ENCODE measurements at places on chromosomes 16 and 17. TPM values are rescaled to one million over a fixed set of nuclear protein-coding genes. Genes with fewer than 3 reads are reported as not detected.

PLD6 gene
- 9.3 TPM for total RNA-seq

HS3ST3A1 gene
- 1.8 TPM for total RNA-seq

CEP295NL gene
- total RNA-seq, result not detected

EPX gene
- total RNA-seq, result not detected

ZNF423 gene
- not detected for total RNA-seq

KRT40 gene
- total RNA-seq, result not detected

DNA sequence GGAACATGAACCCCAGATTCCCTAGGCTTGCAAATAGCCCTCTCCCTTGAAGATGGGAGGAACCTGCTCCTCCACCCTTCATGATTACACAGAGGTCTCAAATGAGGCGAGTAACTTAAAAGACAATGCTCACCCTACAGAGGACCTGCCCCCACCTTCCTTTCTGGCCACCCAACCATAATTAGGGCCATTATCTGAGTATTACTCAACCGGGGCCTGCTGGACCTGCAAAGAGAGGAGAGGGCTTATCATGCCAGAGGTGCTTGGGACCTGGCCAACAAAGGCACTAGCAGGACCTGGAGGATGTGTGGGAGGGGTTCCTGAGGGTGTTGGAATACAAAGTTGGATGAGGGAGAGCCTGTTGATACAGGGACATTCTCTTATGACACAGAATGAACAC lies 42.4 kb downstream of the RNF157 start:
- H3K27me3 ChIP-seq, result no peaks in the 10 kb centered on the region
- peaks cover 62% of the 10 kb centered on the region for H3K4me1 ChIP-seq
- H3K4me3 ChIP-seq, result no peak overlapping the region
- peak overlapping the region; percentile 88 for H3K27ac ChIP-seq

- peaks cover 41% of the 10 kb centered on the region for H3K4me1 ChIP-seq
- H3K27me3 ChIP-seq, result peaks cover 52% of the 10 kb centered on the region
- peak overlapping the region; percentile 57 for H3K4me3 ChIP-seq
These were observed 1.2 kb downstream of the TBX2 start for GRCh38 chr17:61400717-61401388.

DNA sequence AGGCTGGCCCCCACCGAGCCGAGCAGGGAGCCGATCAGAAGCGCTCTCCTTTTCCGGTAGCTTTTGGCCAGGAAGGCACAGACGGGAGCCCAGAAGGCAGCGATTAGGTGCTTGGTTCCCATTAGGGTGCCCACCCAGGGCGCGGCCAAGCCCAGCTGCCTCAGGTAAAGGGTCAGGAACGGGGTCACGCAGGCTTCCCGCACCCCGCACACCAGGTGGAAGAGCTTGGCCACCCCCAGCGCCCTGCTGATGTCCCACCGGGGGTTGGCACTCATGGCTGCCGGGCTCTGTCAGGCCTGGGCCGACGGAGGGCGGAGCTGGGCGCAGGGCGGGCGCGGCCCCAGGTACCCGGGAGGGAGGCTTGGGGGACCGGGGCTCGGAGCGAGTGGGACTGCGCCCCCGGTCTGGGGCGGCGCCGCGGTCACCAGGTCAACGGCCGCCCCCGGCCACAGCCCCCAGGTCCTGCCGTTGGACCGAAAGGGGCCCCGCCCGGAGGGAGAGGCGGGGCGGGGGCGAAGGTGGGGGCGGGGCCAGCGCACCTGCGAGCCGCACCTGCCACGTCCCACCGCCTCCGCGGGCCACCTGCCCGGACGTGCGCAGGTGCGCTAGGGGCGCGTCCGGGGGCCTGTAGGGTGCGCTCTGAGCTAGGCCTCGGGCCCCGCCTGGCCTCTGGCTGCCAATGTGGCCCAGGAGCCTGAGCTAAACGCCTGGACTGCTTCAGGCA lies at the start of gene MFSD6L:
TSS of gene MFSD6L (minus strand) at position 520 of the 724 bp plus-strand sequence. CDS start at position 275, 245 bp downstream.
- H3K4me3 ChIP-seq, result no peak within 1 kb of the TSS
- no peaks in the 10 kb centered on the region for H3K36me3 ChIP-seq
- H3K27me3 ChIP-seq, result no peaks in the 10 kb centered on the region
- no peak for DNase-seq
- H3K4me1 ChIP-seq, result no peaks in the 10 kb centered on the region

DNA sequence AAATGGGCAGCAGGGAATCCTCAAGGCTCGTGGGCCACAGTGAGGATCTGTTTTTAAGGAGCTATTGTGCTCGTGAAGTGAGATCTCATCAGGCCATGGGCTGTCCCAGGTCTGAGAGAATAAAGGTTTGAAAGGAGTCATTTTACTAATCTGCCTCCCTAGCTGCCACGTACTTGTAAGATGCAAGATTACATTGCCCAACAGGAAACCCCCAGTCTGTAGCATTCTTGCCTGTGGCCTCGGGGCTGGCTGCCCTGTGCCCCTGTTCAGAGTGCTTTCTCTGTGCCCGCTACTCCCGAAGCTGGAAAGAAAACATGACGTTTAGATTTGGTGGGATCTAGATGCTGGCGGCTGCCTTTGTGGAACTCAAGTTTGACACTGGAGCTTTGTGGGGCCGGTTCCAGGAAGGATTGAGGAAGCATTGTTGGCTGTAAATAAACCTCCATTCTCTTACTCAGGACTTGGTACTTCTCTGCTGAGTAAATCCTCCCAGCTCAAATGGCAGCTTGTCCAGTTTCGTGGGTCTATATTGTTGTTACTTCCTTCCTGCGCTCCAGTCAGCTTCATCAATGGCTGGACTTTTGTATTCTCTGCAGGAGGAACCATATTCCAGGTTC lies 21.2 kb downstream of the SAP30BP start:
- no peaks in the 10 kb centered on the region for H3K27me3 ChIP-seq
- H3K27ac ChIP-seq, result peak overlapping the region; percentile 78
- peak; percentile 27 for DNase-seq
- peaks cover 10% of the 10 kb centered on the region for H3K36me3 ChIP-seq

DNA sequence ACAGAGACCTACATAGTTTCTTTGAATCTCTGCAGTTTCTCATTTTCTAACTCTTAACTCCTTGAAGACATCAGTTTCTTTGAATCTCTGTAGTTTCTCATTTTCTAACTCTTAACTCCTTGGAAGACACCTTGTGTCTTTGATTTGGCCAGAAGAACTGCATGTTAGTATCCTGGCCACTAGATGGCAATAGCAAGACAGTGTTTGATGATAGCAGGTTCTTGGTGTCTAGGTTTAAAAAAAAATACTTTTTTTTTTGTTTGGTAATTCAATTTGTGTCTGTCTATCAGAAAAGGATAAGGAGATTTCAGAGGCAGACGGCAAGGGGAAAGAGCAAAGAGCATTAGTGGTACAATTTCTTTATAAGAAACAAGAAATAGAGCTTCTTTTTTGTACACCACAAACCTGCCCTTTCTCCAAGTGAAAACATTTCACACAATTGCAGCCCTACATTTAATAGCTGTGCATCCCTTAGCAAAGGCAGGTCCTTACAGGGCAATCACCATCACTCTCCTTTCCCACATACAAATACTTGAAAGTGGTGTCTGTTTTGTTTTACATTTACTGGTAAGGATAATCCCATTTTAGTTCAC lies 1324.9 kb upstream of the CDH8 start:
- H3K4me3 ChIP-seq, result no peak overlapping the region
- DNase-seq, result no peak
- no peak overlapping the region for H3K27ac ChIP-seq

DNA sequence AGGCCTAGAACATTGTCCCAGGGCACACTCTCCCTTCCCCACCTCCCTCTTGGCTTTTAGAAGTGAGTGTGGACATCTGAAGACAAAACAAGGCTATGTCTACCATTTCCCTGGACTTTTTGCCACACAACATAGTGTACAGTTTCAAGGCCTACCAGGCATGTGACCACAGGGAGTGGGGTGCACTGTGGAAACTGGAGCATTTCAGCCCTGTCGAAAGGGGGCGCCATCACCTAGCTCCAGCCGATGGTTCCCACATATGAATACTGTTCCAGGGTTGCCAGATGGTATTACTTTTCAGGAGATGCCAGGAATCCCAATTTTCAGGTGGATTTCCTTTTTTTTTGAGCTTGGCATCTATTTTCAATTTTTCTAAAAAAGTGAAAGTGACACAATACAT lies 140.7 kb downstream of the KATNIP start:
- no peaks in the 10 kb centered on the region for H3K4me1 ChIP-seq
- no peaks in the 10 kb centered on the region for H3K27me3 ChIP-seq
- H3K36me3 ChIP-seq, result no peaks in the 10 kb centered on the region

DNA sequence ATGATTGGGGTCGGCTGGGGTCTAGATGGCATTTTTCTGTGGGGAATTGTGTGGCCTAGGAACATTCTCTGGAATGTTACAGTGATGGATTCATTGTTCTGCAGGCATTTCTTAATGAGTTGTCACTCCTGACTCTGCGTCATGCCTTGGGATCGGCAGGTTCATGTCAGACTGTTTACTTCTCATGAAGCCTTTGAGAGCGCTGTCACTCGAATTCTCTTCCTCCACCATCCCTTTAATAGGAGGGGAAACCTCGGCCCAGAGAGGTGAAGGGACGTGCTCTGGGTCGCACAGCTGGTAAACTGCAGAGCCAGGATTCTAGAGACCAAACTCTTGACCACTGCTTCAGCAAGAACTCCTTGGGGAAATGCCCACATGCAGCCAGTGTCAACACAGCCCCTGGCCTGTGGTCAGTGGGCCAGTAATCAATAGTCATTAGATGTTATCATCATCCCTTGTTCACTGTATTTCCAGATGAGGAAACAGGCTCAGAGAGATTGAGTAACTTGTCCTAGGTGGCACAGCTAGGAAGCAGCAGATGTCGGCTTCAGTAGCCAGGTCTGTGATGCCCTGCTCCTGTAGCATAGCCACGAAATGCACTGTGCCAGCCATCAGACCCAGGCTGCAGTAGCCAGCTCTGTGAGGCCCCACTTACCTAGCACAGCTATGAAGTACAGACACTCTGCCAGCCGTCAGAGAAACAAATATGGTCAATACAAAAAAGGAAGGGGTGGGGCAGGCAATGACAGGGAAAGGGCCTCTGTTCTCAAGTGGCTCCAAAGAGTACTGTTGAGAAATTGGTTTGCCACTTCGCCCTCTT lies 259.0 kb downstream of the CPPED1 start:
- no peak overlapping the region for H3K4me3 ChIP-seq
- no peak for DNase-seq
- H3K27me3 ChIP-seq, result no peaks in the 10 kb centered on the region
- H3K4me1 ChIP-seq, result peaks cover 56% of the 10 kb centered on the region
- H3K36me3 ChIP-seq, result peaks cover 8% of the 10 kb centered on the region

DNA sequence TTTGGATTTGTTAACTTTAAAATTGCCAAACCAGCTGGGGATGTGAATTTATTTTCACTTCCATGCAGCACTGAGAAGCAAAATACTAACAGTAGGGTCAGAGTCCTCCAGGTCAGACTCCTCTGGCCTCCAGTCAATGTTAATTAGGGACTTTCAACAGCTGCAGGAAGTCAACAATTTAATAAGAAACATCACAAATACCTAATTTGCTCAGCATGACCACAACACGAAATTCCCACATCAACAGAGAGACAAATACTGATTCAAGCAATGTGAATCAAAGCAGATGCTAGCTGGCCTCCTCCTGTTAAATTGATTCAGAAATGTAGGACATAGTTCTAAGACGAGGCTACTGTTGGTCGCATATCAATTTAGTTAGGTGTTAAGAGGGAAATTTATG lies 111.7 kb downstream of the ABCA8 start:
- H3K36me3 ChIP-seq, result no peaks in the 10 kb centered on the region
- H3K4me1 ChIP-seq, result no peaks in the 10 kb centered on the region
- DNase-seq, result no peak
- no peak overlapping the region for H3K4me3 ChIP-seq
- peaks cover 8% of the 10 kb centered on the region for H3K27me3 ChIP-seq

GRCh38 chr16:75379339-75379738 lies 54.0 kb downstream of the CFDP1 start:
- no peak overlapping the region for H3K27ac ChIP-seq
- peaks cover 3% of the 10 kb centered on the region for H3K27me3 ChIP-seq
- DNase-seq, result no peak

Measured in activated CD4-positive, alpha-beta memory T cell treated with anti-CD3 and anti-CD28 coated beads for 36 hours (primary cell).